ENCODE measurements at places on chromosomes 7 and 10.
A peak's percentile ranks its signal among the peaks of the same experiment; 100 is the strongest.

DNA sequence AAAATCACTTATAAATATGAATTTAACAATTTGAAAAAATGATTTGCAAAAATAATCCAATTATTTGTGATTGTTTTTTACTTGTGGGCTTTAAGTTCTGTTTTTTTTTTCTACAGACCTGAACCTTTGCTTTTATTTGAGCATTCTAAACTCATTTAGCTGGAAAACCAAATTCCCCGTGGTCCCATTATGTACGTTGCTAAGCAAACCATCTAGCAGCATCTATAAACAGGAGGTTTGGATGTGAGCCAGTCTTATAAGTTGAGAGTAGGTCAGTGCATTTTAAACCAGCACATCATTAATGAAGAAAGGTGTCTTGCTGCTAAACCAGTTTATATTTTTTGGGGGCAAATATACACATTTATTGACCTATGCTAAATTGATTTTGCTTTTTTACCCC is 77.3 kb downstream of the LRRN3 start:
- DNase-seq, result no peak

GRCh38 chr10:58782876-58783851 is 270.5 kb downstream of the BICC1 start:
- DNase-seq, result no peak

- no peak for DNase-seq
Measured at GRCh38 chr7:155507576-155507975, 38.8 kb downstream of the CNPY1 start.

- DNase-seq, result no peak
Measured at GRCh38 chr7:121752706-121753105, 120.3 kb upstream of the PTPRZ1 start.

GRCh38 chr10:61784354-61785133 is 117.0 kb upstream of the ARID5B start:
- DNase-seq, result no peak

GRCh38 chr7:24979470-24979862 is 512 bp downstream of the OSBPL3 start:
- DNase-seq, result peak; percentile 28

DNA sequence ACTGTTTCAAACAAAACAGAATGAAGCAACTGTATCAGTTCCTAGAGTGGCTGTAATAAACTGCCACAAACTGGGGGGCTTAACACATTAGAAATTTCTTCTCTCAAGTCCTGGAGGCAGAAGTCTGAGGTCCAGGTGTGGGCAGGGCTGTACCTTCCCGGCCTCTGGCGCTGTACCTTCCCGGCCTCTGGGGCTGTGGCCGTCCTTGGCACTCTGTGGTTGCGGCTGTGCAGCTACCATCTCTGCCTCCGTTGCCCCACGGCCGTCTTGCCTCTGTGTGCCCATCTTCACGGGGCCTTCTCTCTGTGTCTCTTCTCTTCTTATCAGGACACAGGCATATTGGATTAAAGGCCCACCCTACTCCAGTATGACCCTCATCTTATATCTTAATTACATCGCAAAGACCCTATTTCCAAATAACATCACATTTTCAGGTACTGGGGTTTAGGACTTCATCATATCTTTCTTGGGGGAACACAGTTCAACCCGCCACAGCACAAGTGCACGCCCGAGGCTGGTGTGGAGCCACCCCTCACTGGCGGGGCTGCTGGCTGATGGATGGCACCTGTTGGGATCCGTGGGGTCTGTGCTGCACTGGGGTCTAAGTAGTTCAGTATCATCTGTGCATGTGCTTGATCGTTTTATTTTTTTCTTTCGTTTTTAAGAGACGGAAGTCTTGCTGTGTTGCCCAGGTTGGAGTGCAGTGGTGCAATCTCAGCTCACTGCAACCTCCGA is 123.2 kb downstream of the ACTR3B start:
- DNase-seq, result no peak

GRCh38 chr10:23202779-23203178 is 10.7 kb downstream of the PTF1A start:
- DNase-seq, result no peak

- no peak for DNase-seq
Measured at GRCh38 chr10:79137300-79137756, 68.6 kb downstream of the ZMIZ1 start.

DNA sequence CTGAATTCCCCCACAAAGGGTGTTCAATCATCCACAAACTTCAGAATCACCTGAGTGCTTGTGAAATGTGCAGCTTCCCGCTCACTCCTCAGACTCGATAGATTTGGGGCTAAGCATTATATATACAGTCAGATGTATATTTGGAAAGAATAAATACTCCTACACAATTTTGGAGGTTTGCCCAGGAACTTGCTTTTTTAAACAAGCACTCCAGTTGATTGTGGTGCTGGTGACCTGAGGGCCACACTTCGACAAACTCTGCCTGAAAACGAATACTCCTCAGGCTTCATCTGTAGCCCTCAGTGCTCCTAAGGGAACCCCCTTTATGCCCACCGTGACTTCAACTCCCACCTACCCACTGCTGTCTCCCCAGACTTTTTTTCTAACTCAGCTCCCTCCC is 211.6 kb downstream of the INHBA start:
- no peak for DNase-seq

- no peak for DNase-seq
Measured at GRCh38 chr10:97921581-97922021, 72.0 kb downstream of the GOLGA7B start.

- DNase-seq, result no peak
Measured at GRCh38 chr10:12697764-12698163, 303.7 kb downstream of the CCDC3 start.

DNA sequence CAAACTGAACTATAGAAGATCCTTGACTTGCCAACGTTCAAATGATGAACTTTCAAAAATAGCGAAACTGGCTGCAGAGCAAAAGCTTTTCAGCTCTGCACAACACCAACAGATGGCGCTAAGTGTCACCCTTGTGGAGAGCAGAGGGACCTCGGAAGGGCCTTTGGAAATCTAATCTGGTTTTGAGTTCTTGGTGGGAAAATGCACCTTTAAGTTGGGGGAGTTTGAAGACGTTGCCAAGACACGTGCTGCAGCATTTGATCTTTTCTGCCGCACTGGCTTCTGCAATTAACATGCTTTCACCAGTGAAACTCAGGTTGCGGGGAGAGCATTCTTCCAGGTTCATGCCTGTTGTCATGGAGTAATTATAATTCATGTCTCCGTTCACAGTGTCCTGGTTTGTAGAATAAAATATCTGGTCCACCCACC is 26.3 kb upstream of the WDR11 start:
- DNase-seq, result peak; percentile 3

- no peak for DNase-seq
Measured at GRCh38 chr7:44232901-44233715, 32.3 kb downstream of the YKT6 start.

DNA sequence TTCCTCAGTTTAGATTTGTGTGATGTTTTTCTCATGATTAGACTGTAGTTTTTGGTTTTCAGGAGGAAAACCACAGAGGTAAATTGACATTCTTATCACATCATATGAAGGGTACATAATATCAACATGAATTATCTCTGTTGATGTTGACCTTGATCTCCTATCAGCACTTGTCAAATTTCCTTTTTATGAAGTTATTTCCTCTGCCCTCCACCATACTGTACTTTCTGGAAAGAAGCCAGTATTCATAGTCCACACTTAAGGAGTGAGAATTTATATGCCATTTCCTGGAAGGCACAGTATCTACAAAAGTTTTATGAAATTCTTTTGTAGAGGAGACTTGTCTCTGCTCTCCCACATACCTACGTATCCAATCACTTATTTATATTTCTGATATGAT is 807.2 kb upstream of the MBL2 start:
- no peak for DNase-seq

Data from KG1 (cell line).